Kidney tubule cell (primary cell): ENCODE measurements at places on chromosomes 4 and X.

DNA sequence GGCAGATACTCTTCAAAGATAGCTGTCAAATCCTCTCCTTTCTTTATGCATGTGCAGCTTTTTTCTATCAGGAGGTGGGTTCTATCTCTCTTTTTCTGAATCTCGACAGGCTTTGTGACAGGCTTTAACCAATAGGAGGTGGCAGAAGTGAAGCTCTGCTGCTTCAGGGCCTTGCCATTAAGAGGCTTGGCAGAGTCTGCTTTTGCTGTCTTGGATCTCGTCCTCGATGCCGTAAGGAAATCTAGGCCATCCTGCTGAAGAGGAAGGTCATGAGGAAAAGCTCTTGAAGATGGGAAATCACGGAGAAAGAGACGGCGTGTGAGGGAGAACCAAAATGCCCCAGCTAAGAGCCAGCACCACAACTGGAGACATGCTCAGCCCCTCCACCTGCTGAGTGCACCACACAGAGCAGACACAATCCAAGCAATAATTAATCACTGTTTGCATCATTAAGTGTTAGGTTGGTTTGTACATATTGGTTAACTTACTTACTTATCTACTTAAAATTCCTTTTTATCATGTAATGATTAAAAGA is 92.2 kb downstream of the DDIT4L start:
- no peak for DNase-seq

GRCh38 chrX:135194684-135195083 is 23.5 kb upstream of the CT55 start:
- DNase-seq, result no peak

DNA sequence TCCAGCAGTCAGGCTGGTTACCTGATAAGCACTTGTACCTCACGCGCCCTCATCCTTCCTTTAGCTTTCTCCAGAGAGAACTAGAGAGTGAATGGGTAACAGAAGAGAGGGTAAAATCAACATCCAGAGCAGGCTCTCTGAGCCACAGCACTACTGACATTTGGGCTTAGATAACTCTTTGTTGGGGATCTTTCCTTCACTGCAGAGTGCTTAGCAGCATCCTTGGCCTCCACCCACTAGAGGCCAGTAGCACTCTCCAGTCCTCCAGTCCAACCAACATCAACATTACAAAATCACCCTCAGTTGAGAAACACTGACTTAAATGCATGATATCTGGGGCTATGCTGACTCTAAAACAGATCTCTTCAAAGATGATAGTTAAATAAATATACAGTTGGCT is 220.7 kb downstream of the TACR3 start:
- no peak for DNase-seq

DNA sequence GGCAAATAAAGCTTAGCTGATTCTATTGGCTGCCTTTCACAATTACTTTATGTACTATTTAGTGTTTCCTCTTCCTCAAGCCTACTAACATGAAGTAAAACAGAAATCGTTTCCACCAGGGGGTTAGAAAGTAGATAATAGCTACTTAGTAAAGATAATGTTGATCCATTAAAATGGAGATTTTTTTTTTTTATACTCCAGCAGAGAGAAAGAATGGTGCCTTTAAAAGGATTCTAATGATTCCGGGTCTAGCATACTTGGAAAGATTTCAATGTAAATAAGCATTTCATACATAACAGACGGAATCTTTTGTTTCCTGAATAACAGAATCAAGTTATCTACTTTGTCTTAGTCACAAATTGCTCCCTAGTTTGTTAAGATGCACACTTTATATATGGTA is 37.1 kb downstream of the GK start:
- no peak for DNase-seq

DNA sequence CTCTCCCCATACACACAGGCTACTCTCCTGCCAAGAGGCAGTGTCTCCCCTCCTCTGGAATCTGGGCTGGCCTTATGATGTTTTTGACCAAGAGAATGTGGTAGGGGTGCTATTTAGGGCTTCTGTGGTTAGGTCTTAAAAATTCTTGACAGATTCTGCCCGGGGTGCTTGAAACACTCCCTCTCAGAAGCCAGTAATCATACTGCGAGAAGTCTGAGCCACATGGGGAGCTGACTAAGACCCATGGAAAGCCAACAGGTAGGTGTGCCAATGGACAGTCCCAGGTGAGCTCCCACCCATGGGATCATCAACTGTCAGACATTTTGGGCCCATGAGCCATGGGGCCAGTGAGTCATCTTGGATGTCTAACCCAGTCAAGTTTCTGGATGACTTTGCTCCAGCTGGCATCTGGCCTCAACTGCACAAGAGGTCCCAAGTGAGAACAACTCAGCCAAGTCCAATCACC is 315.7 kb downstream of the FBXW7 start:
- DNase-seq, result peak; percentile 76

DNA sequence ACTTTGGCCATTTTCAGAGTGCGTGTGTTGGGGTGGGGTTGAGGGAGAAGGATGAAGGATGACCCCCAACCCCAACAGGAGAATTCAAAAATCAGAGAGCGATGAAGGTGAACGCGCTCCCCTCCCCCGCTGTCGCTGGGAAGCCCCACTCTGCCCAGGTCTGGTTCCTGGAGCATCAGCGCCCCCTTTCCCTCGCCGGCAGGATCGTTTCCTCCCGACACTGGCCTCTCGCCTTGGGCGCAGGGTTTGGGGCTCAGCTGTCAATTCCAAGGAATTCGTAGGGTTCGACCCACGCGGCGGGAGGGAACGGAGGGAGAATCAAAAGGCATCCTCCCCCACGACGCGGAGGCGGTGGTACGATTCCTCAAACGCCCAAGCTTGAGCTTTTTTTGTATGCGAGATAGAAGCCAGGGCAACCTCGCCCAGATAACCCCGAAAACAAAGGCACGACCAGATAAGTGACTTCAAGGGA is 1.0 kb upstream of the PDGFRA start:
- peak; percentile 61 for DNase-seq

- DNase-seq, result no peak
These were observed 373.6 kb downstream of the FBXW7 start for GRCh38 chr4:152162331-152162697.

GRCh38 chr4:140012688-140013486 is 141.1 kb downstream of the MAML3 start:
- peak; percentile 68 for DNase-seq

GRCh38 chr4:177099211-177099610 is 210.5 kb upstream of the NEIL3 start:
- DNase-seq, result no peak

DNA sequence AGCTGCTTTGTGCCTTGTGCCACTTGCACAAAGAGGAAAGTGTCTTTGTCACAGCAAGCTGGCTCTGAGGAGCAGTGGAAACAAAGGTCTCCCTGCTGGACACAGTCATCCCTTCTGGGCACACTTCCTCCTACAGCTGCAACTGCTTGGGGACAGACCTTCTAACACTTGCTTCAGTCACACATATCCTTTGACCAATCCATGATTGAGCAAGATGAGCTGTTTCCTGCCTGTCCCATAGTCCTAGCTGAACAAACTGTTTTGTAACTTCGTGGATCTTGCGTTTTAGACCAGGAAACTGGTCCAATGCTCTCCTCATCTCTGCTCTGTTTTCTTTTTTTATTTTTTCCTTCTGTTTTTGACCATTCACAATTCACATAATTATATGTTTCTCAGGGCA is 98.5 kb downstream of the RRAGB start:
- DNase-seq, result no peak

- DNase-seq, result peak; percentile 36
These were observed 29.8 kb upstream of the RELL1 start for GRCh38 chr4:37715889-37716402.

GRCh38 chr4:5372198-5372597 is 320.9 kb downstream of the STK32B start:
- DNase-seq, result no peak

DNA sequence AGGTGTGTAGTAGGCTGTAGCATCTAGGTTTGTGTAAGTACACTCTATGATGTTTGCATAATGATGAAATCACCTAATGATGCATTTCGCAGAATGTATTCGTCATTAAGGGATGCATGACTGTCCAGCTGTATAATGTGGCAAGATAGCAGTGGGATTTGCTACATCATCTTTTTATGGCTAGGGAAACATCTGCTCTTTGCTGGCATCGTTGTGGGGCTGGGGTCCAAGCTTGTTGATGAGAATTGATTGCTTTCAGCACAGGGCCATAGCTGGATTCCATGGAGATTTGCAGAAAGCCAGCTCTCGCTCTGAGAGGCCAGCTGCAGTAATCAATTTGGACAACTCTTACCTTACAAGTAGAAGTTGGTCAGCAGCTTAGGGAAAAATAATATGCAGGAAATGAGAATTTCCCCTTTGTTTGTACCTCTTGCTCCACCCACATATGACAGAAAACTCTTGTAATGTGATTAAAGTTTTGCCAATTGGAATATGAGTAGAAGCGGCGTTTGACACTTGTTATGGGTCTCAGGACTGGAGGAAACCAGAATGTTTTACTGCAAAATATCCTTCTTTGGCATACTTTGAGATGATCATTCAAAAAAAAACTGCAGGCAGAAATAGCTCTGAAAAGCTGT is 310.5 kb downstream of the RAPGEF2 start:
- peak; percentile 58 for DNase-seq

- no peak for DNase-seq
These were observed 72.3 kb downstream of the IGSF1 start for GRCh38 chrX:131216828-131217227.

- DNase-seq, result no peak
These were observed 184.6 kb upstream of the BCOR start for GRCh38 chrX:40282348-40282747.

- DNase-seq, result no peak
These were observed 72.0 kb downstream of the SPRY1 start for GRCh38 chr4:123468479-123469031.

DNA sequence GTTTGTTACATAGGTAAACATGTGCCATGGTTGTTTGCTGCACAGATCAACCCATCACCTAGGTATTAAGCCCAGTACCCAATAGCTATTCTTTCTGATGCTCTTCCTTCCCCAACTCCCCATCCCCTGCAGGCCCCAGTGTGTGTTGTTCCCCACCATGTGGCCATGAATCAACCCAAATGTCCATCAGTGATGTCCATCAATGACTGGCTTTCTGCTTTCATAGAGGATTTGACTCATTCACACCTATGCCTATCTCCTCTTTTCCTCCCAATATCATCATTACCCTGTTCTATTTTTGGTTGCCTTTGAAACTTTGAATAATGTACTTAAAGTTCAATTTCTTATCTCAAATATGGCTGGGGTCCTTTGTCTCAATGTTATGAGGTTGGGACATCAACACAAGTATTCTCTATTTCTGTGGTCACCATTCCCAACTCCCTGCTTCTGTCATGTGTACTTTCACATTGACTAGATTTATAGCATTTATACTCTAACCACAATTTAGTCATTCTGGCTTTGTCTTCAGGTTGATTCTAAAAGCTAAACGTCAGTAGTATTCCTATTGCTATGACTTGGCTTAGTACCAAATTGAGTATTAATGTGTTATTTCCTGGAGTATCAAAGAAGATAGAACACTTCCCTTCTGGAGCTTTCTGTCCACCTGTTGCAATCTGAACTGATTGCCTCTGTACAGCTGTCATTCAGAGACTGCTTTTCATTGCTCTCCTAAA is 107.2 kb downstream of the TAB3 start:
- DNase-seq, result peak; percentile 2

DNA sequence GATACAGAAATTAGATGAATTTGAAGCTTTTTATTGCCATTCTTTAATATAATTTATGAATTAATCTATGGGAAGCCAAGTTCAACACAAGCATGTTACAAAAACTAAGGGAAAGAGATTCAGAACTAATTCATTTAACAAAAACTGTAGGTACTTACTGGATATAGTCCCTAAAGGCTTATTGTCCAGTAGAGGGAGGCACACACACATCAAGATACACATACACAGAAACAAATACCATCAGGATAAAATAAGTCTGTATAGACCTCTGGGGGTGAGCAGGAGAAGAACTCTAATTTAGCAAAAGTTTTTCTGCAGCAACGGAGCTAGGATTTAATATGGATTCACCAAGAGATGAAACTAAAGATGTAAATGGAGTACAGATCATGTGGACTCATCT is 83.0 kb upstream of the IL13RA1 start:
- DNase-seq, result peak; percentile 49

- no peak for DNase-seq
These were observed 253.2 kb upstream of the IGFBP7 start for GRCh38 chr4:57363346-57363745.

DNA sequence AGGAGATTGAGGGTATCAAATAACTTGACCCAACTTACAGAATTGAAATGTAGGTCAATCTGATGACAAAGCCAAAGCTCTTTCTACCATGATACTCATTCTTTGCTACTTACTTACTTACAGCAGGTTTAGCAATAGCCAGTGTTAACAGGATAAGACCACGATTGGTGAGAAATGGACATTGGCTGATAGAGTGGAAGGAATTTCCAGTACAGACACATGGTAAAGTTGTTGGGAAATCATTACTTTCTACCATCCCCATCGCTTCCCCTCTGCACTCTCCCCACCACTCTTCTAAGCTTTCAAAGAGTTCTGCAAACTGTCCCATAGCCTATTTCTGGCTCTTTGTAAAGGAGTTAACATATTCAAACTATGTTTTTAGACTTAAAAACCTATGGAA is 119.7 kb downstream of the CHRNA9 start:
- no peak for DNase-seq

- peak; percentile 47 for DNase-seq
These were observed 44.5 kb upstream of the SLC4A4 start for GRCh38 chr4:71294301-71294700.

GRCh38 chr4:71974681-71975080 is 57.1 kb upstream of the NPFFR2 start:
- peak; percentile 72 for DNase-seq

GRCh38 chrX:103791826-103792485 is 15.3 kb downstream of the PLP1 start:
- DNase-seq, result no peak

DNA sequence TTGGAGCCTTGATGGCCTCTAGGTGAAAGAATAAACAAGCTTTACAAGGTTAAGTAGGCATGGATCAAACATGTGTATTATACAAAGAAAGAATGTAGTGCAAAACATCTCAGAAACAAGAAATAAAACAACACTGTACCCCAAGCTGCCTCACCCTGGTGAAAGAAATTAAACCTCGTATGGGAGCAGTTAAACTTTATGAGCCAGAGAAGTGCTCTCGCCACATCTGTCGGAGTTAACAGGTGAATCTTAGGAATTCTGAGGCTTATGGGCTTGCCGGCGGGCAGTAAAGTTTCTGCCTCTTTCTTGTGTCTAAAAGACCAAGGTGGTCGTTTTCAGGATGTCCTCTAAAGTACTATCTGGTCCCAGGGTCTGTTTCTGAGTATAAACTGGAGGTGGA is 34.0 kb upstream of the ARSH start:
- DNase-seq, result no peak

DNA sequence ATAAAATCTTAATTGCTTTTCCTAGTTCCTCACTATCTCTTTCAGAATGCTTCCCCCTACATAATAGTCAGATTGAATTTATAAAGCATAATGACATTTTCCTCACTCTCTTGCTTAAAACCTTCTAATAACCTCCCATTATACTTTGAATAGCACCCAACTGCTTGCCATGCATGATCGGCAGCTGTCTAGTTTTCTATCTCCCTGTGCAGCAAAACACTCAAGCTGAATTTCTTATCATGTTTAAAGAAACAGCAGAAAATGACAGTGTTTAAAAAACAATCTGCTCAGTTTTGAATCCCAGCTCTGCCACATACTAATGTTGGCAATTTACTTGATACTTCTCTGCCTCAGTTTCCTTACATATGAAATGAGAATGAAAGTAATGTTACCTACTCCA is 947.1 kb upstream of the HS3ST1 start:
- no peak for DNase-seq
